Activated CD4-positive, alpha-beta T cell treated with anti-CD3 and anti-CD28 coated beads, Interleukin-2, Interleukin-4, amounts not matched to agents 100 ng/mL and 50 ng/mL, durations not matched to agents 16 hours and 8 hours (primary cell): ENCODE measurements at places on chromosomes 3 and 15.

- DNase-seq = no peak
These were observed 4.6 kb downstream of the TPRA1 start for GRCh38 chr3:127585813-127586413.

- no peak for DNase-seq
These were observed 25.0 kb upstream of the LOXL1 start for GRCh38 chr15:73901126-73901810.

DNA sequence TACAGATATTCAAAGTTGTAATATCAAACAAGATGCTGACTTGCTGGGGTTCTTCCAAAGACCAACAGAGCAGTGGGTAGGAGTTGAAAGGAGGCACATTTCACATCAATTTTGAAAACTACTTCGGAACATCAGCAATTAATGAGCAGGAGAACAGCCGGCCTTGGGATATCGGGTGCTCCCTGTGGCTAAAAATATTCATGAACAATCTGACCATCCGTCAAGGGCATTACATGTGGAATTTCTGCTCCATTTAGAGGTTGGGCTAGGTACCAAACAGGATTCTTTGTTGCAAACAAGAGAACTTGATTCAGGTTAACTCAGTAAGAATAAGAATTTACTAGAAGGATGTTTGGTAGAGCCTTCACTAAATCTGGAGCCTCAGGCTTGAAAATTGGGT lies 223.9 kb downstream of the RYR3 start:
- no peak for DNase-seq

DNA sequence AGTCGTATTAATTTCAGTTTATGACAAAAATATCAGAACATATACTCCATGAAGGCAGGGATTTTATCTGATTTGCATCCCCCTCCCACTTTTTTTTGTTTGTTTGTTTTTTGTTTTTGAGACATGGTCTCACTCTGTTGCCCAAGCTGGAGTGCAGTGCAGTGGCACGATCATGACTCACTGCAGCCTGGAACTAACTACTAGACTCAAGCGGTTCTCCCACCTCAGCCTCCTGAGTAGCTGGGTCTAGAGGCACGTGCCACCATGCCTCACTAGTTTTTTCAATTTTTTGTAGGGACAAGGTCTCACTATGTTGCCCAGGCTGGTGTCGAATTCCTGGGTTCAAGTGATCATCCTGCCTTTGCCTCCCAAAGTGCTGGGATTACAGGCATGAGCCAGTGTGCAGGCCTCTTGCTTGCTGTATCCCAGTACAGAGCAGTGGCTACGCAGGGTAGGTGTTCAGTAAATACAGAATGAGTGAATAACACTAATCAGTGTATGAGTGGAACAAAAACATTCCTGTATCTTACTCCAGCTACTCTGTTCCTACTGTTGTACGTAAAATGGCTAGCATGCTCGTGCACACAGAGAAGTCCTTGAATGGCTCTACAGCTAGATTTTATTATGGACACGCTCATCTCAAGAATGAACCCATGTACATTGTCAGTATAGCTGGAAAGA lies 272.4 kb downstream of the FOXP1 start:
- no peak for DNase-seq

DNA sequence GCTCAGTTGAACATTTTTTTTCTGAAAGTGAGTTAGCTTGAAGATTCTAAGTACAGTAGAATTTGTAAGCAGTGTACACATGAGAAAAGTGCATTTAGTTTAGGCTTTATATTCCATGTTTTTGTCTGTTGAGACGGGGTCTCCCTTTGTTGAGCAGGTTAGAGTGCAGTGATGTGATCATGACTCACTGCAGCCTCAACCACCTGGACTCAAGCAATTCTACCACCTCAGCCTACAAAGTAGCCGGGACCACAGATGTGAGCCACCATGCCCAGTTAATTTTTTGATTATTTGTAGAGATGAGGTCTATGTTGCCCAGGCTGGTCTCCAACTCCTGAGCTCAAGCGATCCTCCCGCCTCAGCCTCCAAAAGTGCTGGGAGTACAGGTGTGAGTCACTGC lies 5.3 kb upstream of the CSNK1G1 start:
- DNase-seq = no peak

GRCh38 chr3:149717391-149718056 lies 34.8 kb downstream of the COMMD2 start:
- peak; percentile 45 for DNase-seq

DNA sequence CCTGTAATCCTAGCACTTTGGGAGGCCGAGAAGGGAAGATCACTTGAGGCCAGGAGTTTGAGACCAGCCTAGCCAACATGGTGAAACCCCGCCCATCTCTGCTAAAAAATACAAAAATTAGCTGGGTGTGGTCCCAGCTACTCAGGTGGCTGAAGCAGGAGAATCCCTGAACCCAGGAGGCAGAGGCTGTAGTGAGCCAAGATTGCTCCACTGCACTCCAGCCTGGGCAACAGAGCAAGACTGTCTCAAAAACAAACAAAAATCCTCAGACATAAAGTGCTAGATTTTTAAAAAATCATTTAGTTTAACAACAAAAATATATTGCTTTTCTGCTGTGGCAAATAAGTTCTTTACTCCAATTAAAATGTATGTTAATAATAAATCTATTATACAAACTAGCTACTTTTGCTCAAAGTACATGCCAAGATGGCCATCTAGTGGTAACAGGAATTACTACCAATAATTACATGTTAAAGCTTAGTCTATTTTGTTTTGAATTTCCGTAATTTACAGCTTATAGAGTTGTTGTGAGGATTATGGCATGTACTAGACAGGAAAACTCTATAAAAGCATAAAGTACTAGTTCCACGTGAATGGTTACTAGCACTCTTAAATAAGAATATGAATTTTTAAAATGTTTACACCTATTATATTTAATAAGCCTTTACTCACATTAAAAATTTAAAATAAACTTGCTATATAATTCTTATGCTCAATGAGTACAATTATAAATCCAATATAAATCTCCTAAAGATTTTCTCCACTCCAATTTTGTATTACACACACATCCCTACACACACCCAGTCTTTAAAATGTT lies 39.0 kb downstream of the GABPB1 start:
- DNase-seq = peak; percentile 63

- DNase-seq = no peak
These were observed 192.3 kb downstream of the THRB start for GRCh38 chr3:24302396-24302795.

DNA sequence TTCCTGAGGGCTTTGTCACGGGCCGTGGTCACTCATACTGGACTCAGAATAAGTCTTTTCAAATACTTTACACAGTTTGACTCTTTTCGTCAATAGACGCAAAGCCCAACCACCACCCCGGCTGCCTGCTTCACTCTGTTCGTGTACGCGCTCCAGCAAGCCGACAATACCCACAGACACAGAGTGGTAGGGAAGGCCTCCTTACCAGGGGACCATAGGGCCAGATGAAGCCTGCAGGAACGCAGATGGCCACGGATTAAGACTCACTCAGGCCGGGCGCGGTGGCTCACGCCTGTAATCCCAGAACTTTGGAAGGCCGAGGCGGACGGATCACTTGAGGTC lies 29.7 kb downstream of the EFCAB12 start:
- DNase-seq = peak; percentile 10

- DNase-seq = no peak
These were observed 684 bp downstream of the TNFAIP8L3 start for GRCh38 chr15:51093839-51094605.
